ENCODE measurements at places on chromosomes 3 and 15.
A peak's percentile ranks its signal among the peaks of the same experiment; 100 is the strongest.

DNA sequence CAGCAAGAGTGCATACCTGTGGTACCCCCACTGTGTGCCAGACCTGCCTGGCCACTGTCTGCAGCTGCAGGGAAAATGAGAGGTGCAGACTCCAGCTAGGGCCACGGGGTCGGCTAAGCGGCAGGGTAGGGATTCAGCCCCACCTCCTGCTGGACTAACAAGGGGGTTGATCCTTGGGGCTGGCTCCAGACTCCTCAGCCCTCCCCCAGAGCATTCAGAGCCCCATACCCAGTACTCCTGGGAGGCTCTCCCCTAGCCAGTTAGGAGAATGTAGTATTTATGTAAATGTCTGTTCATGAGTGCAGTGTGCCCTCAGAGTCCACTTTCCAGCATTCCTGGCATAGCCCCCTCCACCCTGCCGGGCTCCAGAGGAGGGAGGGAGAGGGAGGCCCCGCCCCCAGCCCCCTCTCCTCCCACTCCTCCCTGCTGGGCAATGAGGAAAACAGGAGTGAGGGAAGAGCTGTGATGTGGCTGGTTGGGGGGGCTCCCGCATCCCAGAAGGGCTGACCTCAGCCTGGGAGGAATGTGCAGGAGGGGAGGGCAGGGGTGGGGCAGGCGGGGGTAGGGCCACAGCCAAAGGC, 4.5 kb upstream of the SEMA3B start:
- DNase-seq, result peak; percentile 100

GRCh38 chr3:177385831-177386301, 188.6 kb upstream of the TBL1XR1 start:
- no peak for DNase-seq

- DNase-seq, result no peak
These were observed 13.3 kb upstream of the TMEM87A start for GRCh38 chr15:42286445-42287029.

DNA sequence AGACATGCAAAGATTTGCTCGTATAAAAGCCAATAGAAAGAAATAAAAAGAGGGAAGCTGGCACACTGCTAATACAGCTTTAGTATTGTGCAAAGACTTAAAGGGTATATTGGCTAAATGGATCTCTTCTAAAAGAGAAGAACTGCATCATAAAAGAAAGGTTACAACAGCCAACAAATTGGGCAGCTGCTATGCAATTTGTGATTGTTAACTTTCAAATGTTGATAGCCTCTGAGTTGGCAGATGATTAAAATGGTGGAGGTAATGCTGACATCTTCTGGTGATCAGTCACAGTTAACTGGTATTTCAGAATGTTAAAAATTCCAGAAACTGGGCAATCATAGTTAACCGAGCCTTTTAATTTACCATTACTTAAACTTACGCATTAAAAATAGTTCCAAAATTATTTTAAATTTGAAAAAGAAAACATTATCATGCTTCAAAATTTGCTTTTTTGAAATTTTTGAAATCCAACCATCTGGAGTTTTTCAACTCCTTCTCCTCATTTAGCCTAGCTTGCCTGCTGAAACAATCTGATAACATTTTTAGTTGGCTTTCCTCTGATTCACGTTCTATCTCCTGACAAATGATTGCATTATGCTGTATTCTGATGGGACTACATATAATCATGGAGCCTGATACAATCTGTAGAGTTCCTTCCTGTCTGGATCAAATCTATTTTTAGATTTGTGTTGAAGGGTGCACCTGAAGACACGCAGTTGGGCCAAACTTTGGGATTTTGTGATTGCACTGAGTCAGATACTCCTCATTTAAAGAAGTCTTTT, 144.0 kb upstream of the PDZRN3 start:
- DNase-seq, result no peak

GRCh38 chr3:73550032-73550431, 74.7 kb downstream of the PDZRN3 start:
- DNase-seq, result no peak

Data from islet precursor cell (in vitro differentiated cells).